Chondrocyte (in vitro differentiated cells): ENCODE measurements at places on chromosomes 2 and 18.
A peak's percentile ranks its signal among the peaks of the same experiment; 100 is the strongest.

GRCh38 chr2:222915092-222915957 is 54.5 kb downstream of the ACSL3 start:
- no peak for DNase-seq

- DNase-seq: no peak
These were observed 185.5 kb upstream of the NRP2 start for GRCh38 chr2:205496772-205497171.

DNA sequence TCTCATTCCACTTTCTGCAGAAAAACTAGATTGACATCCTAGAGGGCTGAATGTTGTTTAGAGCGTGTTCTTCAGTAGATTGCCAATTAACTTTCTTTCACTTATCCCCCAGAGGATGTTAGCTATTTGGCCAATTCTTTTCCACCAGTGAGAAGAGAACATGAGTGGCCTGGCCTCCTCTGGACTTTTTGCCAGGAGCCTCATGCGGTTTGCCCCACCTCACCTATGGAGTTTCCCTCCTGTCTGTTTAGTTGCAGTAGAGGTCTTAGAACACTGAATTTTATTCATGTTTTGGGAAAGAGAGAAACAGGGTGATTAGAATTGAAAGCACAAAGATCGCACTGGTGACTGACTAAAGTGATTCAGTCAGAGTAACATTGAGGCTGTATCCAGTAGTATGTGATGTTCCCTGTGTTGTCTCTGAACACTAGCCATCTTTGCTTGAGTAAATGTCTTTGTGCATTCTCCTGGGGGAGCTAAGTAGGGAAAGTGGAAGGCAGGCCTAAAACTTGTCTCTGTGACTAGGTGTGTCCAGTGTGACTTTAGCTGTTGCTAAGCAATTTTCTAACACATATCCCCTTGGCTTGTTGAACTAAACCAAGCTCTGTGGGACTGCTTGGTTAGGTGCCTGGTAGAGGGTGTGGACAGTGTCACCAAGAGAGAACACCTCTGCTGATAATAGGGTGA is 34.0 kb downstream of the UGP2 start:
- no peak for DNase-seq

GRCh38 chr2:175366815-175367214 is 185.3 kb upstream of the ATP5MC3 start:
- no peak for DNase-seq

DNA sequence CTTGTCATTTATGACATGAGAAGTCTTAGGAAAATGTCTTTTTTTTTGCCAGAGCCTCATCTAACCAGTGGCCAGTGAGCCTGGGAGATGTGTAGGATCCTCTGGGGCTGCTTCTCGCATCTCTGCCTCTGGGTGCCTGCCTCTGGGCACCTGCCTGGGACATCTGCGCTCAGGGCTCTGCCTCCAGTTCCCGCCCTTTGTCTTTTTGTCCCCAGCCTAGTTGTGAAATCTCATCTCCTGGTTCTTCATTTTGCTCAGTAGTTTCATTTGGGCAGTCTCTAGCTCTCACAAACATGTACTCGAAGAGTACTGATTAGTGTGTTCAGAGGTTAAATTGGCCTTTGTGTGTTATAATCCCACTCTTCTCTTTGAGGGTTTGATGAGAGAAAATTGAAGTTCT is 92.0 kb downstream of the LTBP1 start:
- no peak for DNase-seq

DNA sequence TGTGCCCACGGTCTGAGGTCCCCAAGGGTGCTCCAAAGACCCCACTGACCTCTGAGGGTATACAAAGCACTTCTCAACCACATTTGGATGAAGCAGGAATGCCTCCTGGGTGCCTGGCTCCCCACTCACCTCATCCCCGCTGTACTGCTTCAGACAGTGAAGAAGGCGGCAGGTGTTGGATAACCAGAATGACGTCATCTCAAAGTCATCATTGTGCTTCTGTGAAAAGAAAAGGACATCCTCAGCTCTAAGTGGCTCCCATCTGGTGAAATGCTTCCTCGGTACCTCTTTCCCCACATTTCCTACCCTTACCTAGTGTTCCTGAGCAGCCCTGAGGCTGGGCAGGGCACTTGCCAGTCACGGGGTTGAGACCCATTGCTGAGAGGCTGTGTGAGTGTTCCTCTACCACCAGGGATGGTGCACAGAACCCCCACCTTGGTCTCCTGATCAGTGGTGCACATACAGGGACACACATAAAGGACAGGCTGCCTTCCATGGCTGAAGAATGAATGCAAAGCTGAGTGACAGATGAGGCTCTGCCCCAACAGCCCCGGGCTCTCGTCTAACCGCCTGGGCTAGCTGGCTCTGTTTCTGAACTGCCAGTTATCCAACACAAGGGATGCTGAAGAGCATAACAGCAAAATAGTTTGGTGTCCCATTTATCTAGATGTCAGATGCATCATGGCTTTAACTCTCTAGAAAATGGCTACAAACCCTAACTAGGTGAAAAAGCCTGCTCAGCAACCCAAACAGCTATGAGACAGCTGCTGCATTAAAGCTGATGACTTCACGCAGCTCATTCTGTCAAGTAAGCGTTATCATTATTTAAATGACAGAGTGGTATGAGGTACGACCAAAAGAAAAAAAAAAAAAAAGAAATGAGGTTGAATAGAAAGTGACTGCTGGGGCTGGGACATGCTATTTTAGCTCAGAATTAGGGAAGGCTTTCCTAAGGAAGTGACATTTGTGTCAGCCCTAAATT is 28.2 kb upstream of the ACAA2 start:
- no peak for DNase-seq

GRCh38 chr2:23551875-23552274 is 166.9 kb downstream of the KLHL29 start:
- no peak for DNase-seq

DNA sequence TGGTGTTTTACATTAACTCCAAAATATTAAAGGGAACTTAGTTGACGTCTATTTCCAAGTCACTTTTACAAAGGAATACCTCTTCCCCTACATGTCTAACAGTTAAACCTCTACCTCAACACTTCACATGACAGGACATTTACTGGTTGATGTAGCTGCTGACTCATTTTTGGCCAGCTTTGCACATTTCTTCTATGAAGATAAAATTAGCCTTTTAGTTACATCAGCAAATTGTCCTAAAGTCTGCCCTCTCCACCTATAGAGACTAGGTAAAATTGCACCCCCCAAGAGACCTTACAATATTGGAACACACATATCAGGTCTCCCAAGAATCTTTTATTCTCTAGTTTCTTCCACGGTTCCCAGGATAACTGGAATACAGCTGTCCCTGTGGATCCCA is 10.1 kb upstream of the CERS6 start:
- DNase-seq: no peak

DNA sequence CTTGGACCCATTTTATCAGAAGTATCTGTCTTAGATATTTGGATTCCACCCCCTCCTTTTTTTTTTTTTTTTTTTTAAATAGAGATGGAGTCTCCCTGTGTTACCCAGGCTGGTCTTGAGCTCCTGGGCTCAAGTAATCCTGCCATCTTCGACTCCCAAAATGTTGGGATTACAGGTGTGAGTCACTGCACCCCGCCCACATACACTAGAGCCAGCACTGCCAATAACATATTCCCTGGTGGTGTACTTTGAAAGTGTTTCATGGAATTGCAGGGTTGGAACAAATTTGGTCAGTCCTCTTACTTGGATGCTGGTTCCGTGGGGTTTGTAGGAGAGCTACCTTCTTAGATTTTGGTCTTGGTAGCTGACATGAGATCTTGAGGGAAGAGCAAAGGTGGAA is 15.0 kb downstream of the PDCL3 start:
- DNase-seq: no peak

GRCh38 chr2:116680256-116680936 is 1134.1 kb upstream of the DDX18 start:
- no peak for DNase-seq

- no peak for DNase-seq
These were observed 28.0 kb upstream of the EFEMP1 start for GRCh38 chr2:55951533-55951932.

- DNase-seq: no peak
These were observed 36.3 kb upstream of the ITM2C start for GRCh38 chr2:230828272-230828961.

DNA sequence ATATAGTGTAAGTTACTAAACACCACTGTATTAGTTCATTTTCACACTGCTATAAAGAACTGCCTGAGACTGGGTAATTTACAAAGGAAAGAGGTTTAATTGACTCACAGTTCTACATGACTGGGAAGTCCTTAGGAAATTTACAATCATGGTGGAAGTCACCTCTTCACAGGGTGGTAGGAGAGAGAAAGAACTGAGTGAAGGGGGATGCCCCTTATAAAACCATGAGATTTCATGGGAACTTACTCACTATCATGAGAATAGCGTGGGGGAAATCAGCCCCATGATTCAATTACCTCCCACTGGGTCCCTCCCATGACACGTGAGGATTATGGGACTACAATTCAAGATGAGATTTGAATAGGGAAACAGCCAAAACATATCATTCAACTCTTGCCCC is 618.0 kb downstream of the NYAP2 start:
- DNase-seq: no peak

DNA sequence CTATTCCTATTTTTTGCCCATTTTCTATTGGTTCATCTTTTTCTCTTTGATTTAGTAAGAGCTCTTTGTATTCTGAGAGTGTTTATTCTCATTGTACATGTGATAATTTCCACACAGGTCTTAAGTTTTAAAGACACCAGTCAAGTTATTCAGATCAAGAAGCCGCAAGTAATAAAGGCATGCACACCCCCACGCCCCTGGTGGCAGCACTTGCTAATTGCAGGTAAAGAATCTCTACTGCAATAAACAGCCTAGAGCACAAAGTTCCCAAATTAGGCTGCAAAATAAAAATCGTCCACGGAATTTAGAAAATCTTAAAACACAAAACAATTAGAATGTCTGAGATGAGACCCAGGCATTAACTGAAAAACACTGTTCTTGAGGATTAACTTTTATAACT is 45.2 kb downstream of the ST3GAL5 start:
- no peak for DNase-seq

DNA sequence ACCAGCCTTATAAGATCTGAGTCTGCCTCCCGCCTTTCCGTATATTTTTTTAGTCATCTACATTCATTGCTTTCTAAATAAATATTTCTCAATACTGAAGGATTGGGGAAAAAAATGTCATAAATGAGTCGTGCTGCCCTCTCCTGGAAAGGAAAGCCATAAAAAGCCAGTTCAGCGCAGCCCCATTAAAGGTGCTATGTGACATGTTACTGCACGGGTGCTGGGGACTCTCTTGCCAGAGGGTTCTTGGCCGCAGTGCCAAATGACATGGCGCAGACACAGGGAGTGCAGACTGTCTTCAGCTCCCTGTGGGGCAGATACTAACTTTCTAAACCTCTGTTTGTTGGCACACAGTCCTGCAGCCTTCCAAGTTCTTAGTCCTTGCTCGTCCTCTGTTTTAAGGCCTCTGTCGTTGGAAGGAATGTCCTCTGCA is 53.7 kb upstream of the MAP3K20 start:
- no peak for DNase-seq

DNA sequence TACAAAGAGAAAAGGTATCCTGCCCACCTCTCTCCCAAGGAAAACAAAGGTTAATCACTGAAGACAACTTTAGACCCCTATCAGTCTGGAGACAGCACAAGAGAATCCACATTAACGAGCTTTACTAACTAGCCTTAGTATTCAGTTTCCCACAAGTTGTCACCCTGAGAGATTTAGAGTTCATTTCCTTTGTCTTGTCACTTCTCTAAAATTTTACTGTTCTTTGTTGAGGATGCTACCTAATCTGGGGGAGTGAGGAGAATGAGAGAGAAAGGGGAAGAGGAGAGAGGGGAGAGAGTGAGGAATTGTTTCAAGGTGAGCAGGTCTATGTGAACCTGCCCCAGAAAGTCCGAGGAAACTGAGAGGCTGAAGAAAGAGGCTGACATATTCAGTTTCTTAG is 28.4 kb downstream of the C2orf76 start:
- no peak for DNase-seq

- peak; percentile 44 for DNase-seq
These were observed 91.5 kb upstream of the HS6ST1 start for GRCh38 chr2:128410035-128410757.

DNA sequence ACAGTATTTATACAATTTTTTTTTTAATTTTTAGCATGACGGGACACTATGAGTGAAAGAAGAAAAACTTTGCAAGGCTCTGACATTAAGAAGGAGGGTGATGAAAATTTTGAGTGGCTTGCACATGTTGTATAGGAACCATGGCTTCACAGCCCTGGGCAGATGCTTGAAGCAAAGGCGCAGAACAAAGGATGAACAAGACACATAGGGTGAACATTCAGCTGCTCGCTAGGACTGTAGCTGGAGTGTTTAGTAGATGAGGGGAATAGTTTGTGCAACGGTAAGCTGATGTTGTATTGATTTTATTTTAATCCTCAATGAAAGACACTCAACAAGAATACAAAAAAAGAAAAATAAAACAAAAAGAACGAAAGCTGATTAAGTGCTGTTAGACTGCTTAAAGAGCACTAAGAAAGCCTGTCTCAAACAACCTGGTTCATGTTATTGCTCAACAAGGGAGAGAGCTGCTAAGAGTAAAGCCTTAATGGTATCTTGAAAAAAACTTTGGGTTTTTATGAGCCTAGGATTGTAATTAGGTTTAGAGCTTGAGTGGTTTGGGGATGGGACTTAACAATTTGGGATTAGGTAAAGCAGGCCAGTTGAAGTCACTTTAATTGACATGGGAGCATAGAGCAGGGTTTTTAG is 41.2 kb upstream of the GCFC2 start:
- DNase-seq: no peak

DNA sequence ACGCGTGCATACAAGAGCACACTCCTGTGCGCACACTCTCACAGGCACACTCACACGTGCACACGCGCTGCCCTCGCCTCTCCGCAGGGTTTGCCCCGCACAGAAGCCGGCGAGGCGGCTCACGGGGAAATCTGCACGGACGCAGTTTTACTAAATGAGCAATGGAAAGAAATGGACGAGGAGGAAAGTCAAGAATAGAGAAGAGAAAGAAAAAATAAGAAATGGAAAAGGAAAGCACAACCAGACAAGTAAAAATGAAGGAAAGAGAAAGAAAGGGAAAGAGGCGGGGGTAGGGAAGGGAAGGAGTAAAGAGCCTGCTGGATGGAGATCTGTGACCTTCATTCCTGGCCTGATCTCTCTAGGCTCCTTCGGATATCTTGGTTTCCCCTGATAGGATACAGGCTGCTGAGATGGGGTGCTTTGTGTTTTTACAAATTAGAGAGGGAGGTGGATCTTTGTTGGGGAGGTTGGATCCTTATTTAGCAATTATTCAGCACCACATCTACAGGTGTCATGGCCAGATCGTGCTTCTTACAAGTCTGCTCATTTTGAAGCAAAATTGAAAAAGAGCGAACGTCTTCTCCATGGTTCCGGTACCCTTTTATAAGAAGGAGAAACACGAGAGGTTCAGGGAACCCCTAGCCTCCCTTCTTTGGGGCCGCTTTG is 693 bp upstream of the LRP2 start:
- no peak for DNase-seq

DNA sequence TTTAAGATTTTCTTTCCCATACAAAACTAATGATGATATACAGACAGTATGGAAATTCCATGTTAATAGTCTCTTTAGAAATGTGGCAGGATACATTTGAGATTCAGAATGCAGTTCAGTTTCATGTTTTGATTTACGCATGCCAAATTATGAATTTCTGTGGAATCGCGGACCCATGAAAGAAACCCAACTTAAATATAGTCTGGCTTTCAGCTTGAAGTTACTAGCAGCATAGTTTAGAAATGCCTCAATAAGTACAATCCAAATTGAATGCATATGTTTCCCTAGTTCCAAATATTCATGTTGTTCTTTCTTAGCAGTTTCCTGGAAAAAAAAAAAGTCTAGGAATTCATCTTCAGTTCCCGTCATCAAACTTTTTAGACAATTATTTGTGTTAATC is 164.1 kb upstream of the RASGRP3 start:
- no peak for DNase-seq

- DNase-seq: no peak
These were observed 170.6 kb downstream of the DLGAP1 start for GRCh38 chr18:4284528-4284927.

- DNase-seq: no peak
These were observed 434.5 kb downstream of the BCL11A start for GRCh38 chr2:60118917-60119316.
